ENCODE measurements at places on chromosomes 5 and 9.

- peak; percentile 48 for DNase-seq
Measured at GRCh38 chr5:96336351-96336985, 96.6 kb downstream of the PCSK1 start.

DNA sequence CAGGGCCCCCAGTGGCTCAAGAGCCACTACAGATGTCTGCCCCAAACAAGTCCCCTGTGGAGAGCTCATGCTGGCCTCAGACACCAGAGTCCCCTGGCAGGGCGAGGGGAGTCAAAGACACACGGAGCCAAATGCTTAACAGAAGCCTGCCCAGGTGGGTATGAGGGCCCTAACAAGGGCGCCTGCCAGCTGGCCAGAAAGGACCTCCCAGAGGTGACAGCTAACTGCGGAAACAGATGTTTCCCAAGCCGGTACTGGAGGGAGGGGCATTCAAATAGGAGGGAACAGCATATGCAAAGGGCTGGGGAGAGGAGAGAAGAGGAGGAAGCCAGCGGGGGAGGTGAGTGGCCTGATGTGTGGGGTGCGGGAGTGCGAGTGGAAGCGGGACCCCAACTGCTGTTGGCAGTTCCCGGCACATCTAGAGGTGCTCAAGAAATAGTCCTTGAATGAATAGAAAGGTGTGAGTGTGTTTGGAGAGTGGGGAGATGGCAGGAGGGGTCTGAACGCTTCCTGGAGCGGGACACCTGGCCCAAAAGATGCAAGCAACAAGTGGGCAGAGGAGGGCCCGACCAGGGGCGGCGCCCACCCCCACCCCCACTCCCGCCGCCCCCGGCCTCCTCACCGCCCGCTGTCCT lies 824 bp downstream of the MXD3 start:
- DNase-seq: peak; percentile 64

- no peak for DNase-seq
Measured at GRCh38 chr5:36066001-36066539, 612 bp downstream of the UGT3A2 start.

DNA sequence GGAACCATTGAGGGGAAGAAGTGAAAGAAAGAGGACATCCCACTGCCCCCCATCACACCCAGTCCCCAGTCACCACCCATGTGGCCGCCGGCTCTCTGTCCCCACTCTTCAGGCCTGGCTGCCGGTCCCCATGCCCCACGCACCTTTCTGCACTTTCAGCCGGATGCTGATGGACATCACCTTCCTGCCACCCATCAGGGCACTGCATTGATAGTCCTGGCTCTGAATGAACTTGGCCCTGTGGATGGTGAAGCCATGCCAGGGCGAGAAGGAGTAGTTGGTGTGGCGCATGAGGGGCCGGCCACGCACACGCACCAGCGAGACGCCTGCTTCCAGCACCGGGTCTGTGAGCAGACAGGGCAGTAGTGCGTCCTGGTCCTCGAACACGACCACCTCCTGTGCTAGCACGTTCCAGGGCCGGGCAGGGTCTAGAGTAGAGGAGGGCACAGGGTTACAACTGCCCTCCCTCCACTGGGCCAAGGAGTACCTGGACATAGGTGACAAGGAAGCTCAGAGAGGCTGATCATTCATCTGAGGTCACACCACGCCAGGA lies 6.4 kb downstream of the CSF1R start:
- no peak for DNase-seq

DNA sequence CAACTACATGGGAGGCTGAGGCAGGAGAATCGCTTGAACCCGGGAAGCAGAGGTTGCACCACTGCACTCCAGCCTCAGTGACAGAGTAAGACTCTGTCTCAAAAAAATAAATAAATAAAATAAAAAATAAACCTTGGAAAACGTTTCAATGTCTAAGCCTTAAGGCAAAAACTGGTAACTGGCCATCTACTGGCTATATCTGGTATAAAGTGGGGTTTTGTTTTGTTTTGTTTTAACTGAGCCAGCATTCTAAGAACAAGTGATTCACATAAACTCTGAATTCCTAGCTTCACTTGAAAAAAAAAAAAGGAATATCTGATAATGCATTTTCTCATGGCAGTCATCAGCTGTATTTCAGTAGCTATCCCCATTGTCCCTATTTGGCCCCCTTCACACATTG lies 126.1 kb upstream of the EFNA5 start:
- no peak for DNase-seq

- no peak for DNase-seq
Measured at GRCh38 chr5:100762108-100762507, 141.0 kb downstream of the ST8SIA4 start.

DNA sequence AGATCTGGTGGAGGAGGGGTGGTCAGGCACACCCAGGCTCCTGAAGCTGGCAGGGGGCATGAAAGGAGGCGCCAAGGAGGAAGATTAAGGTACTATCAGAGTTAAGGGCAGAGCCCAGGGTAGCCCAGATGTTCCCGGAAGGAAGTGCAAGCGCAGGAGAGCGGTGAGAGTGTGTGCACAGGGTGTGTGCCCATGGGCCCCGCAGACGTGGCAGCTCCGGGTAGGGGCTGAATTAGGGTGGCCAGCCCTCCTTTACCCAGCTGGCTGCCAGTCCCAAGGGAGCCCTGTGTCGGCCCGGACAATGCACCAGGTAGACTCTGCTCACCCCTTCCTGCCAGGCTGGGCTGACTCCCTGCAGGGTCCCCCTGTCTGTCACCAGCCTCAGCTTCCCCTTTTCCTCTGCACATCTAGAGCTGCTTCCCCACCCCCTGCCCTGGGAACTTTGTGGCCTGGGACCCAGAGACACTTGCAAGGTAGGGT lies at the start of gene SMIM33:
TSS of gene SMIM33 (plus strand) at position 184 of the 480 bp plus-strand sequence. CDS start at position 302, 118 bp downstream.
- DNase-seq: peak; percentile 8

DNA sequence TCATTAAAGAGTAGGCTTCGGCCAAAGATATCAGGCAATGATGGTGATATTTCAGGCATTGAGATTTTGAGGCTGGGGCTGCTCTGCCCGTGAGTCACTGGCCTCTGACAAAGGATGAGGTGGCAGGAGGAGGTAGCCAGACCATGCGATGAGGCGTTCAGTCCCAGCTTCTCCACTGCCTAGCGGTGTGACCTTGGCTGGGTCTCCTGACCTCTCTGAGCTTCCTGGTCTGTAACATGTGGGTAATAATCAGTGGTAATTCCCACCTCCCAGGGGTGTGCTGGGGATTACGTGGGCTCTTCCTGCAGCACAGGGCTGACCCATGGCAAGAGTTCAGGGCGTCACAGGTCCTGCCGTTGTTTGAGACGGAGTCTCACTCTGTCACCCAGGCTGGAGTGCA lies 73.2 kb upstream of the RAPGEF1 start:
- DNase-seq: no peak

DNA sequence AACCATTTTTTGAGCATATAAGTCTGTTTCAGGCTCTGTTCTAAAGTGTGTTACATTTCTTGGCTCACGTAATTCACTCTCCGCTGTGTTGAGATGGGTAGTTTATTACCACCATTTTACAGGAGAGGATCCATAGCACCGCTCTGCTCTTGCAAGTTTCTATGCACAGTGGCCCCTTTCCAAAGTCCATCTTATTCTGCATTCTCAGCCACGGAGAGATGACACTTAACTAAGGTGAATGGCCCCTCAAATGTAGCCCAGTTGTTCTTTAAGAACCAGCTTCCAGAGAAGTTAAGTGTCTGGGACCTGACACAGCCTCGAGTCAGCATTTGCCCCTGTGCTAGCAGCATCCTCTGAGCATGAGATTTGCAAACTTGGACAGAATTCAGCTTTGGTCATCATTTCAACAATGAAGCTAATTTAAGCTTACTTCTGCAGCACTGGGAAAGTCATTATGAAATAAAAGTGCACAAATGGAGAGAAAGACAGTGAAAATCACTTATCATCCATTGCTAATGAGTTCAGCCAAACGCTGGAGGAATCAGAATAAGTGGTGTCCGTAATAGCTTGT lies 61.9 kb downstream of the FAM78A start:
- no peak for DNase-seq

DNA sequence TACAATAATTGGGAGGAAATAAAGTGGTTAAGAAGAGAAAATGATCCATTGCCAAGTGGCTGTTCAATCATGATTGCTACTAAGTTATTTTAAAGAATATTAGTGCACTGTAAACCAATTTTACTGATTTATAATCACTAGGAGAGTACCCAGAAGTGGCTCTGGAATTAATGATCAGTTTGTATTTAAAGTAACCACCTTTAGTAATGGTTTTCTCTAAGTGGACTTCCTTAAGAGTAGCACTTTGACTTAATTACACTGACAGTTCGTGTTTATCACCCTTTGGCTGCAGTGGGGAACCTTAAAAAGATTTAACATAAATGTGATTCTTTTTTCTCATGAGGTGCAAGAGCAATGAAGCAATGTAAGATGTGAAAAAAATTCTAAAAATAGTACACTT lies 310.8 kb downstream of the CDH12 start:
- DNase-seq: no peak

GRCh38 chr9:123550797-123551196 lies 194.8 kb downstream of the CRB2 start:
- no peak for DNase-seq

GRCh38 chr5:138954257-138955012 lies 79.3 kb upstream of the LRRTM2 start:
- no peak for DNase-seq

DNA sequence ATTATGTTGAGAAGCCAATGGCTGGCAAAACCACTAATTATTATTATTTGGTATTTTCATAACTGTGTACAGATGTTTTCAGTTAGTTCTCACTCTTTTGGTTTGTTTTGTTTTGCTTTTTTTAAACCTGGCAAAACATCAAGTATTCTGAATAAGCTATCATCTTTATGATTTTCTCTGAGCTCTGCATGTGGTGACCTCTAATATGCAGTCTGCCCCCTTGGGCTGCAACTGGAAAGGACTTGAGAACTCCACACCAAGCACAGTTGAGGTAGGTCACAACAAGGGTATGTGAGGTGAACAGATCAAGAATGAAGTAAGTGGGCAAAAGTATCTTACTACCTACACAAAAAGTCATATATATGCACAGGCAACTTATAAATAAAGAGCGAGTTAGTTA lies 202.2 kb downstream of the NFIB start:
- no peak for DNase-seq

DNA sequence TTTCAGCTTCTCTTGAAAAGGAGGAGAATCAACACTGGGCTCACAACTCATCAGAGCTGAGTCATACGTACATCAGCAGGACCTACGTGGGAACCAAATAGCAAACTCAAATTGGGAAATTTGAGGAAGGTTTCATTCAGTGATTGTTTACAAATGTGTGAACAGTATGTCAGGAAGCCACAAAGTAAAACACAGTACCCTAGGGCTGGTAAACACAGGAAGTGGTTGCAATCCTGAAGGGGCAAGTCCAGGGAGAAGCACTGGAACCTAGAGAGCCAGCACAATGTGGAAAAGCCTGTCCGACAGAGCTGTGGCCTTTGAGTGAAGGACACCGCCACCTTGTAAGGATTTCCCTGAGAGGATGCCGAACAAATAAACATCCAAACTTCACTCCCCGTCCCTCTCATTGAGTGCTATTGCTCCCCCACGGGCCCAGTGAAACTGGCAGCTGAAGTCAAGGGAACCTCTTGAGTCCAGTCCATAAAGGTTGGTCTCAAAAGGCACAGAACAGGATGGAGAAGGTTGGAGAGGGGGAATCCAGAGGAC lies 26.7 kb upstream of the RICTOR start:
- DNase-seq: no peak
